ENCODE measurements at places on chromosomes 1 and 21. TPM values are rescaled to one million over a fixed set of nuclear protein-coding genes. Genes with fewer than 3 reads are reported as not detected.

Gene HOOK1
- total RNA-seq = 20.8 TPM

Gene KAZN
- 0.63 TPM for total RNA-seq

Gene RYR2
- not detected for total RNA-seq

Gene FCGR2B
- total RNA-seq = 3.5 TPM

Gene PRR9
- total RNA-seq = not detected

Gene AJAP1
- total RNA-seq = 0.11 TPM

DNA sequence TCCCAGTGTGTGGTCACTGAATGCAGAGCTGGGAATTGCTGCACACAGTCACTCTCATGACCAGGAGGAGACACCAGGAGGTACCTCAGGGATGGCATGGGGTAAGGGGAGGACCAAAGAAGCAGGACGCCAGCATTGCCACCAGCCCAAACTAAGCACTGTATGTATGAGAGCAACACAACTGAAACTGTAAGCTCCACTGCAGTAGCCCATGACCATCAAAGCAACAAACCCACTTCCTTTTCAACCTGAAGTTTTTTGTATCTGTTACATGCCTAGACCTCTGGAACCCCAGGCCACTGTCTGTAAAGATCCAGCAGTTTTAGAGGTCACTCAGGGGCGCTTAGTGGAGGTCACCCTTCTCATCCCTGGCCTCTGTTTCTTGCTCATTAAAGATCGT is 164.3 kb downstream of the SETD4 start:
- DNase-seq = no peak

DNA sequence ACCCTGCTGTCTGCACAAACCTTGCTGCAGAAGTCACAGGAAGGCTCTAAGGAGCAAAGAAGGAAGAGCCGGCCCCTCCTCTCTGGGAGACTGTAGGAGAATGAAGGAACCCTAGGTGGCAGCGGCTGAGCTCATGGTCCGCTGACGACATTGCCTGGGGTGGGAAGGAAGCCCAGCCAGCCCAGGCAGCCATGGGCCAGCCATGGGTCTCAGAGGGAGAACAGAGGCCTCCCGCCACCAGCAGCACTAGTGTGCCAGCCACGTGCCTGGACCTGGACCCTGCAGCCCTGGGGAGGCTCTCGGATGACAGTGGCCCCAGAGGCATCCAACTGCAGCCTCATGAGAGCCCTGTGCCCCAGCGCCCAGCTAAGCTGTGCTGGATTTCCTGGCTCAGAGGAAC is 49.2 kb upstream of the POFUT2 start:
- no peak for DNase-seq

DNA sequence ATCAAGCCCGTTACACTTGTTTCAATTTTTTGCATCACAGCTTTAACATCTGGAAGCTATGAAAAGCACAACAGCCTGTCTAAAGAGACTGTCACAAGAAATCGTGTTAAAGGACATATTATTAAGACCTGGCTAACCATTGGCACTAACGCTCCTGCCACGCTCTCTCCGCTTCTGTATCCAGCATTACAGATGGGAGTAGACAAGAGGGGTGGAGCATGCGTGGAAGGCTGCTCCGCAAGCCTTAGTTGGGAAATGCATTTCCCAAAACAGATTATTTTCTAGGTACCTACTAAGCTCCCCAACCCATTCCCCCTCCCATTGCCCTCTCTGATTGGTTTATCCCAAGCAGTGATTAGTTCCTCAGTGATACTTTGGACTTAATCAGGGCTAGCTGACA is 72.4 kb downstream of the NTNG1 start:
- DNase-seq = no peak

DNA sequence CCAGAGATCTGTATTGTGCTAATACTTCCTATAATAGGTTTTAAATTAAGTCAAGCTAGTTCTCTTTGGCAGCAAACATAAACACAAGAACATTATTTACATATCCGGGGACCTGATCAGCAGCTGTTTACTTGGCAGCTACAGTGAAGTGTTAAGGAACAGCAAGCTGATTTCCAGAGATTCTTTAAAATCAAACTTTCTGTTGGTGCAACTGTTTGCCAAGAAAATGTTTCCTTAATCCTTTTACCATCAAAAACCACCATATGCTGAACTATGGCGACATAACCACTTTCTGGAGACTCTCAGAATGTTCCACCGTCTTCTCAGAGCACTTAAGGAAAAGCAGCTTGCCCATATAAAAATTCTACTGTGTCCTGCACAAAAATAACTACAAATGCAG is 107.0 kb upstream of the KRTAP19-8 start:
- DNase-seq = no peak

DNA sequence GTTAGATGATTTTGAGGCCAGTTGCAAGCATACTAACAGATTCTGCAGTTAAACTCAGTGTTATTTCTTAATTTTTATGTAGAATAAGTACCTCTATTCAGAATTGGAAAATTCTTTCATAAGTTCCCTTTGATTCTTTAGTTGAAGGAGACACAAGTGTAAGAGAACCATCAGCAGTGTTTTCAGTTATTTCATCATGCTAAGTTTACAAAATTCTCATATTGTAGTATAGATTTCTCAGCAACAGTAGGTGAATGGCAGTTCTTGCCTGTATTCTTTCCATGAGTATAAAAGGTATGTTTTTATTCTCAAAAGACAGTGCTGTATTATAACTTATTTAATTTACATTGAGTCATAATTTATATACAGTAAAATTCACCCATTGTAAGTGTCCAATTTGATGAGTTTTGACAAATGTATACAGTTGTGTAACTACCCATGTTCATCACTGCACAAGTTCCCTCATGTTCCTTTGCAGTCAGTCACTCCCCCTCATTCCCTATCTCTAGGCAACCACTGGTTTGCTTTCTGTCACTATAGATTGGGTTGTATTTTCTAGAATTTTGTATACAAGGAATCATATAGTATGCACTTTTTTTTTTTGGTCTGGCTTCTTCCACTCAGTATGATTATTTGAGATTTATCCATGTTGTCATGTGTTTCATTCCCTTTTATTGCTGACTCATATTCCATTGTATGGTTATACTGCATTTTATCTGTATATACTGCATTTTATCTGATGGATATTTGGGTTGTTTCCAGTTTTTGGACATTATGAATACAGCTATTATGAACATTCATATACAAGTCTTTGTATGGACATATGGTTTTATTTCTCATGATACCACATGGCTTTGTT is 3.9 kb downstream of the RPS6KC1 start:
- DNase-seq = no peak

DNA sequence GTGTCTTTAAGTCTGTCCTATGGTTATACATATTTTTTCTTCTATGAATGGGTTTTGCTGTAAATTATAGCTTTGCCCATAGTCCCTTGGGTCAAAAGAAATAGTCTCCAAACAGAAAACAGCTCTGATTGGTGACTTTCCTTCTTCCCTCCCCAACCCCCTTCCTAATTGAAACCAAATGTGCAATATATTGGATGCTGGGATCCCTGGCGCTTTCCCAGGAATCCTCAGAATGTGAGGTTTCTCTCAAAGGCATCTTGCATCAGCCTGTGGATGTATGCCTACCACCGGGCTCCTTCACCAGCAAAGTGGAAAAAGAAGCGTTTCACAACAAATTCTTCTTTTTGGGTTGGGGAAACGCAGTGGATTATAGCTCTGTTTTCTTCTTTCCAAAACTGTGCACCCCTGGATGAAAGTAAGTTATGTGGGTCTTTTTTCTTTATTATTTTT is at the start of gene DDR2:
Gene DDR2, plus strand, starts transcription at position 248 of the 450 bp plus-strand sequence. CDS start 86,600 bp downstream, outside the sequence.
- no peak for DNase-seq

DNA sequence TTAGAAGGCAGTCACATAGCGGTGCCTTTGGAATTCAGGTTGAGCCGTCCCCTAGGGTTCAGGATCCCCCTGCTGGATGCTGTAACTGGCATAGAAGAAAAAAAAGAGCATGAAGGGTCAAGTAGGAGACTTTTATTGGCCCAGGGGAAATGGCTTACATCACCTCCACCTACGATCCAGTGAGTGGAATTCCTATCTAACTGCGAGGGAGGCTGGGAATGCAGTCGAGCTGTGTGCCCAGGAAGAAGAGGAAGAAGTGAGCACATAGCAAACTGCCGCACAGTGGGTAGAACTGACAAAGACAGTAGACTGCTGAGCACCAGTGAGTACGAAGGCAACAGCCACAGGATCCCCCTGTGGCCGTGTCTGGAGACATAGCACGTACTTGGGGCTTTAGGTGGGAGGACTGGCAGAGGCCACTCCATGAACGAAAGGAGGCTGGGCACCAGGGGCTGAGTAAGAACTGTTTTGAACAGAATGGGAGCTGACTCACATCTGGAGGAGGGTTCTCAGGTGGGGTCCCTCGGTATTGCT is 79.2 kb downstream of the RNF220 start:
- no peak for DNase-seq

GRCh38 chr1:33014464-33015163 is 22.1 kb downstream of the AK2 start:
- DNase-seq = no peak

- no peak for DNase-seq
Observed at GRCh38 chr1:205961991-205962820, 18.9 kb upstream of the SLC26A9 start.

- DNase-seq = no peak
Observed at GRCh38 chr1:23837908-23838307, 12.7 kb upstream of the HMGCL start.

DNA sequence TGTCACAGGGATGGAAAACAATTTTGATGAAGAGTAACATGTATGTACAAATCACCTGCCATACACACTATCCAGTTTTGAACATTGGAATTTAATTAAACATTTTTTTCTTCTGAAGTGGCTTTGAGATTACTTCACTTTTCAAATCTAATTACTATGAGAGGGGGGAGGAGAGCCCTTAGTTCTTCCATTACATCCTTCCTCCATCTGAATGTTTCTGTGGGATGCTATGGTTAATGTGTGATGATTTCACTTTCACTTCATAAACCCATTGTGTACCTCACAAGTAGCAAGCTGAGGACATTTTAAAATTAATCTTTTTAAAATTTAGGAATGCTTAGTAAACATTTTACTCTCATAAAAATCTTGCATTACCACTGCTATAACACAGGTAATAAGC is 156.9 kb downstream of the RUNX1 start:
- DNase-seq = no peak

DNA sequence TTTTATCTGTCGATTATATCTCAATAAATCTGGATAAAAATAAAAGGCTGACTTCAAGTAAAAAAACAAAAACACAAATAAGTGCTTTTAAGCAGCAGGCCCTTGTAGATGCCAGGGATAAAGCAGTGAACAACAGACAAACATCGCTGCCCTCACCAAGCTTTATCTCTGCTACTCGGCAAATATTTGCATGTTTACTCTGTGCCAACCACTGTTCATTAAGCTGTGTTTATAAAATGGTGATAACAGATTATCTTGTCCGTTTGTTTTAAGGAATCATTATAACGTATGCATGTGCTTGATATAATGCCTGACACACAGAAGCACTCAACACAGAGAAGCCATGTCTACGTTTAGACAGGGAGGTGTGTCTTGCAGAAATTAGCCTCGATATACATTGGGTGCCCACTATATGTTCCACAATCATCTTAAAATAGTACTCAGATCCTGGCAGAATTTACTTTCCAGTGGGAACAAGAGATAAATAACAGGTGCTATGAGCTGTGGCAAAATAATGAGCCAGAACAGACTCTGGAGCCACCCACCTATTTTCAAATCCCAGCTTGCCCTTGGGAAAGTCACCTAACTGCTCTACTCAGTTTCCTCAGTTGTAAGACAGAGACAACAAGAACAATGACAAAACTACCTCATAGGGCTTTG is 47.2 kb downstream of the TRIT1 start:
- DNase-seq = no peak
